K562 (cell line): ENCODE measurements at places on chromosomes 1 and 21. TPM values are rescaled to one million over a fixed set of nuclear protein-coding genes. Genes with fewer than 3 reads are reported as not detected.
A peak's percentile ranks its signal among the peaks of the same experiment; 100 is the strongest.

DNA sequence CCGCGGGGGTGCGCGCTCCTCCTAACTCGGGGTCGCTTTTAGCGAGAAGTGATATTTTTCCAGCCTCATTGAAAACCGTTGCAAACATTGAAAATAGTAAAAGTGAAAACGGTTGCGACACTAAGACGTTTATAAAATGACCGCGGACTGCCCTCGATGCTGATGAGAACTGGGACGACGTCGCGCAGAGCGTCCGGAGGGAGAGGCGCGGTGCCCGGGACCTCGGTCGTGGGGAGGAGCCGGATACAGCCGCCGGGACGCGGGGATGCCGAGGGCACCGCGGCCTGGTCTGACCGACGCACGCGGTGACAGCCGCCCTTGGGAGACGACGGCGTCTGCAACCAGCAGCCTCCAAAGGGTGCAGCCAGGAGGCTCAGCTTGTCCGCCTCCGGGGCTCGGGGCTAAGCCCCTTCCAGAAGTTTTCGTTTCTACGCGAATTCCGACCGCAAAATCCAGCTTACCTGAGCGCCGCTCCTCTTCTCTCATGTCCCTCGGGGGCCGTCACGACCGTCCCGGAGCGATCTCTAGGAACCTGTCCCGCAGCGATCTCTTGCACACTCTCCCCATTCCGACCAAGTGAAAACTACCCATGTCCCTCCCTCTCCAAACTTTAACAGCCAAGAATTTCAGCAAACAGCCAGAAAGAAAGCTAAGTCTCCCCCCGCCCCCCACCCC, 144.4 kb upstream of the ETS2 start:
- H3K27me3 ChIP-seq = peaks cover 21% of the 10 kb centered on the region
- H3K36me3 ChIP-seq = no peaks in the 10 kb centered on the region
- no peak for DNase-seq
- H3K4me1 ChIP-seq = no peaks in the 10 kb centered on the region

The CLDN19 gene
- not detected in 2 replicates for total RNA-seq

- no peaks in the 10 kb centered on the region for H3K36me3 ChIP-seq
- DNase-seq = no peak
- no peak overlapping the region for H3K4me3 ChIP-seq
- no peaks in the 10 kb centered on the region for H3K27me3 ChIP-seq
Observed at GRCh38 chr21:16308269-16308668, 578.5 kb downstream of the USP25 start.

- H3K4me1 ChIP-seq = no peaks in the 10 kb centered on the region
- no peaks in the 10 kb centered on the region for H3K36me3 ChIP-seq
- no peak for DNase-seq
- H3K27ac ChIP-seq = no peak overlapping the region
- no peaks in the 10 kb centered on the region for H3K27me3 ChIP-seq
- H3K4me3 ChIP-seq = no peak overlapping the region
Observed at GRCh38 chr1:208818770-208819445, 574.7 kb upstream of the PLXNA2 start.

The AKNAD1 gene
- total RNA-seq = not detected in 2 replicates

The PGLYRP3 gene
- total RNA-seq = not detected in 2 replicates

The ATF3 gene
- 21.8 and 27.6 TPM in 2 replicates for total RNA-seq

DNA sequence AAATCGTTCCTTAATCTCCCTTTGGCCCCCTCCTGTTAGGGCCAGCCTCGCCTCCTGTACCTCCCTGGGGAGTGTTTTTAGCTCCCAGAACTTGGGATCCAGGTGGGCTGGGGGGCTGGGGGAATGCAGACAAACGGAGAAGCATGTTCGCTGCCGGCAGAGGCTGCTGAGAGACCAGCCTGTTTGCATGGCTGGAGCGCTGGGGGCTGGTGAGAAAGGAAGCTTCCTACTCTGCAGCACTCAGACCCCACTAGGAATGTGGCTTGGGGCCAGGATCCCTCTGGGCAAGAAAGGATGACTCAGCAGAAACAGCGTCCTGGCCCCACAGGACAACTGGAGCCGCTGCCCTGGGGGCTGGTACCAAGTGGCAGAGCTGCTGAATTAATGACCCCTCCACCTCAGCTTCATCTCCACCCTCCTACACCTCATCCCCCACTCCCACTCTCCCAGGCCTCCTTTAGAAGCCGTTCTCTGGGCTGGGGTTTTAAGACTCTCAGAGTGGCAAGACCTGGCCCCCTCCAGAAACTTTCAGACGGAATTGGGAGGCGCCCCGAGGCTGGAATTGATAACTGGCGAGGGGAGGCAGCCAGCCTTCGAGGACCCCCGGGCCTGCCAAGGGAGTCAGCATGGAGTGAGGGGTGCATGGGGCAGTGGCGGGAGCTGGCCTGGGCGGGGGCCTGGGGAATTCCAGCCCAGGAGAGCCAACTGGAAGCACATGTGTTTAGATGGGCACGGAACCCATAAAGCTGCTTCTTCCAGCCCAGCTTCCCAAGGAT, 28.5 kb upstream of the EPS8L3 start:
- no peaks in the 10 kb centered on the region for H3K36me3 ChIP-seq
- H3K27ac ChIP-seq = peak overlapping the region; percentile 36; the same call in 2 of the 3 replicates
- peaks cover 72% of the 10 kb centered on the region for H3K4me1 ChIP-seq
- no peaks in the 10 kb centered on the region for H3K27me3 ChIP-seq
- DNase-seq = peak; percentile 84
